CD4-positive, alpha-beta T cell treated with Interleukin-17A for 1 hour (primary cell): ENCODE measurements at places on chromosomes 1 and 21.

- DNase-seq, result no peak
These were observed 54.9 kb upstream of the WASF2 start for GRCh38 chr1:27544834-27545233.

DNA sequence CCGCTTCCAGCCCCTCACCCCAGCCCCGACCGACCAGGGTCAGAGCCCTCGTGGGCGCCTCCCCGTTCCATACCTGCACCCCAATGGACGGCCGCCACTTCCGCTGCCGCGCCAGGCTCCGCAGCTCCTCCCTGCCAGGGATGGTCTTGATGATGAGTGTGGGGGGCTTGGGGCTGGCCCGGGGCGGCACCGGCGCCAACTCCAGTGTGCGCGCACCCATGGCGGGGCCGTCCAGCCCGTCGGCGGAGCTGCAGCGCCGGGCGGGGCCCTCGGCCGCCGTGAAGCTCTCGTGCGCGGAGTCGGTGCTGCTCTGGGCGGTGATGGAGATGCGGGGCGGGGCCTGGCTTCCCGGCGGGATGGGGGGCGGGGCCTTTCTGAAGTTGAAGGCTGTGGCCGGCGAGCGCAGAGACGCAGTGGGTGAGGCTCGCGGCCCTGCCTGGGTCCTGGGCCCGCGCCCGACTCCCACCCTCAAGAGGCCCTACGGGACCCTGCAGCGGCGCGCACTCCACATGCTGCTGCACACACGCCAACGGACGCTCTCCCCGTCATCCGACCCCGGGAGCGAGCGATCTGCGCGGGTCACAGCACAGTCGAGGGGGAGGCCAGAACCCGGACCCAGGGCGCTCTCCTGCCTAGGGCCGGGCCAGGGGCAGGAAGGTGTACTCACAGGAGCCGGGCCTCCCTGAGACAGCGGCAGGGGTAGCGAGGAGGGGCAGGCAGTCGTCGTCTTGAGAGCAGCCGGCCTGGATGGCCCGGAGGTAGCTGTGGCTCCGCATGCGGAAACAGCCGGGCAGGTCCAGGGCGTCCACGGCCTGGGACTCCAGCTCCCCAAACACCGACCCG is 26.1 kb upstream of the SMIM12 start:
- DNase-seq, result peak; percentile 46

DNA sequence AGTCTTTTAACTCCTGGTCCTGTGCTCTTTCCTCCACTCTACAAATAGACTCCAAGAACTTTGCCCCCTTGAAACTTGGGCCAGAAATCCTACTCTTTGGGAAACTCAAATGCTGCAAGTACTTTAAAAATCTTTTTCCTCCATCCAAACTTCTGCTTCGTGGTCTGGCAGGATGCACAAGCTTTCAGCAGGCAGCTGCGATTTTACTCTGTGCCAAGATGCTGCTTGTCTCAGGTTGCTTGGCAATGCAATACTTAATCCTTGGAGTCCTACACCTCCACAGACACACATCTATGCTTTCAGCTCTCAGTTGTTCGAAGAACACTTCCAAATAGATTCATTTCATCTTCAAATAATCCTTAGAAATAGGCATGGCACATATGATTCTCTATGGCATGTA is 435.3 kb upstream of the USP24 start:
- DNase-seq, result no peak

DNA sequence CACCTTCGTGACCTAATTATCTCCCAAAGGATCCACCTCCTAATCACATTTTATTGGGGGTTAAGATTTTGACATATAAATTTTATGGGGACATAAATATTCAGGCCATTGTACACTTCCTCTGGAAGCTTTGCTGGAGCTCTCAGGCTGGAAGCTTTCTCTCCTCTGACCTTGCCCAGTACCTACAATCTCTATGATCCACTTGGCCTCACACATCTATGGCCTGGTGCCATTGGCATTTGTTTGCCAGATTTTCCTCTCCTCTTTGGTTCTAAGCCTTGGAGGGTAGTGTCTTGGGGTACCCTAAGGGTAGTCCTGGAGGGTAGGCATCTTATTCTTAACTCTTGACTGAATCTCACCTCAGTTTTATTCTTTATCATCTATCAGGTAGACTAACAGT is 79.0 kb downstream of the HLX start:
- DNase-seq, result no peak

- no peak for DNase-seq
These were observed 132.0 kb downstream of the FOXD2 start for GRCh38 chr1:47569681-47570470.

DNA sequence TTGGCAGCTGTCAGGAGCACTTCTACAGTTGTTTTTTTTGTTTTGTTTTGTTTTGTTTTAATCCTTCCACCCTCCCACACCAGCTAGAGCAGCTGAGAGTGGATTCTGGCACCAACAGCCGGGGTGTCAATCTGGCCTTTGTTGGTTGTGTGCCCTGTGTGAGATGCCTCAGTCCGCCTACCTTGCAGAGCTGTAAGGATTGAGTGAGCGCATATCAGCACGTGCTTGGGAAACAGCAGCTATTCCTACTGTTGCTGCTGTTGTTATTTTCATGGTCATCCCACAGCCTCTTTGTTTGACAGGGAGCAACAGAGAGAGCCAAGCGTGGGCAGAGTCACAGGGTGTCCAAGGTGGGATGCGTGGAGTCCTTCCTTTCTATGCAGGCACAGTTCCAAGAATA is 50.4 kb downstream of the PGBD5 start:
- no peak for DNase-seq

DNA sequence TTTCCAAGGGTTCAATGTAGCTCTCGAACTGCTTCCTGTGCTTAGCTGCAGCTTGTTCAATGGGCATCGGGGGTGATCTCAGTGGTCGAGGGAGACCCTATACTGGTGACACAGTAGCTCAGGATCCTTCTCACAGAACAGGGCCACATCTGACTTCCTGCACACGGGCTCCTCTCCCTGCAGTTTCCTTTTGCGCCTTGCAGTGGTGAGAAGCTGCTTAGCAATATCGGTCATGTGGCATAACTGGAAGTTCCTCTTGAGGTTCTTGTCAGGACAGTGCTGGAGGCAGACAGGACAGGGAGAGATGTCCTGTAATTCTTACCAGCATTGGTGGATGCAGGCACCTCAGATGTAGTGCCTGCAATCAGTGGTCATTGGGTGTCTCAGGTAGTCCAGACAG is 140.5 kb upstream of the MAP1LC3C start:
- no peak for DNase-seq

DNA sequence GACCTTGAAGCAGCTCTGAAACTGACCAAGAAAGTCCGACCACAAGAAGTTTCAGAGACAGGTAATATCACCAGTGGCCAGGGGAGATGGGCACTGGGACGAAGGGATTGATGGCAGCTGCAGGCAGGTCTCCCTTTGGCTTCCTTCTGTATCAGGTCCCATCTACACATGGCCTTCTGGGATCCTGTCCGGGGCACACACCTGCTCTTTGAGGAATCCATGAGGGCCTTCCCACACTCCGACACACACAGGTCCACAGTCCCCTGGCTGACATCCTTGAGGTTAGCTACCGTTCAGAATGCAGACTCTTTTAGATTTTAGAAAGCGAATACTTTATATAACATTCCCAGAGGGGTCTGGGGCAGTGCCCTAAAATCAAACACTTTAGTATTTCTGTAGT is 26.5 kb upstream of the TMEM125 start:
- DNase-seq, result no peak

DNA sequence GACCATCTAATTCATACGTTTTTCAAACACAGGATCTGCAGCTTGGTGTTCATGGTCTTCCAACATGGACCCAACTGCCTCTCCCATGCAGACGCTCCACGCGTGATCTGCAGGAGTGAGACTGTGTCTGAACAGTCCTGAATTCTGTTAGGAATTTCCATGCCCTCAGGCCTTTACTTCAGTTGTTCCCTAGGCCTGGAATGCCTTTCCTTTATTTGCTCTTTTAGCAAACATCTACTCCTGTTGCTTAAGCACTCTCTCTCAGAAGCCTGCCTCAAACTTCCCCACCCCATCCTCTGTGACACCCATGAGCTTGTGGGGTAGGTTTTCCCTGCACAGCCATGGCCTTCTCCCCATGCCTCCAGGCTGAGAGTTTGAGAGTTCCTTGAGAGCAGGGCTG is 73.7 kb downstream of the DMRTB1 start:
- DNase-seq, result no peak

- no peak for DNase-seq
These were observed 23.5 kb upstream of the TTC34 start for GRCh38 chr1:2824999-2825398.

DNA sequence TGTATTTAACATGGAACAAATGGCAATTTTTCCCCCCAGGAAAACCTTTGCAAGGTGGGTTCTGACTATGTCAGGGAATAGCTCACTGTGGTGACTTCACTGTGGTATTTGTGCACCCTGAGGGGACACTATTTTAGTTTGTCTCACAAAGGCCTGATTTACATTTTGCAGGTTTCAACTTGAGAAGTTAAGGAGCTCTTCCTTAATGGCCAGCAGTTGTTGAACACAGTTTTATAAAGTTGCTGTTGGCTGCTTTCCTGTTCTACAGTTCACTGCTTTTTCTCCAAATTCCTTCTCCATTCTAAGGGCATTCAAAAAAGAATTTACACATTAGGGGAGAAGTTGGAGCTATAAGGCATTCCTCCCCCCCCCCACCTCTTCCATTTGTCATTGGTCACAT is 4.6 kb downstream of the LAMC1 start:
- DNase-seq, result no peak

- DNase-seq, result no peak
These were observed 67.5 kb downstream of the PCNX2 start for GRCh38 chr1:233227930-233228465.
